ENCODE measurements at places on chromosomes 7 and 10.

DNA sequence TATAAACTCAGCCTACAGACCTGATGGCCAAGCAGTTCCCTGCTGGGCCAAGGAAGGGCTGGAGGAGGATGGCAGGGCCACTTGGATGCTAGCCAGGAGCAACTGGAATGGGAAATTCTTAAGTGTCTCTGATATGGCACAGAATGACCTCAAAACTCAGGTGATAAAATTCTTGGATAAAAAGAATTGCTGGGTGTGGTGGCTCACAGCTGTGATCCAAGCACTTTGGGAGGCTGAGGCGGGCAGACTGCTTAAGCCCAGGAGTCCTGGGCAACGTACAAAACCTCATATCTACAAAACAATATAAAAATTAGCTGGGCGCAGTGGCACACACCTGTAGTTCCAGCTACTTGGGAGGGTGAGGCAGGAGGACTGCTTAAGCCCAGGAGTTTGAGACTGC lies 14.0 kb upstream of the PKD1L1 start:
- DNase-seq, result no peak

- DNase-seq, result no peak
Observed at GRCh38 chr7:4297165-4297917, 384.8 kb upstream of the FOXK1 start.

DNA sequence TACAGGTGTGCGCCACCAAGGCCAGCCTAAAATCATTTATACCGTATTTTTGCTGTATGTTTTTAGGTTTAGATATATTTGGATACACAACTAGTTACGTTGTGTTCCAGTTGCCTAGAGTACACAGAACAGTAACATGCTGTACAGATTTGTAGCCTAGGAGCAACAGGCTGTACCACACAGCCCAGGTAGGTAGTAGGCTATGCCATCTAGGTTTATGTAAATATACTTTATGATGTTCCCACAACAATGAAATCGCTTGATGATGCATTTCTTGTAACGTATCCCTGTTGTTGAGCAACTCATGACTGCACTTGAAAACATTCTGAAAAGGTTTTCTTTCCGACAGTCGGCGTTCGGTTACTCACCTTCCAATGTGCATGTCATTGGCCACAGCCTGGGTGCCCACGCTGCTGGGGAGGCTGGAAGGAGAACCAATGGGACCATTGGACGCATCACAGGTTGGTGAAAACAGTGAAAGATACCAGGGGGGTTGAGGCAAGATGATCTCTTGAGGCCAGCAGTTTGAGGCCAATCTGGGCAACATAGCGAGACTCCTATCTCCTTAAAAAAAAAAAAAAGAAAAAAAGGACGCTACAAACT lies 7.7 kb downstream of the PNLIP start:
- DNase-seq, result no peak

GRCh38 chr10:33325929-33326328 lies 8.5 kb downstream of the NRP1 start:
- no peak for DNase-seq

DNA sequence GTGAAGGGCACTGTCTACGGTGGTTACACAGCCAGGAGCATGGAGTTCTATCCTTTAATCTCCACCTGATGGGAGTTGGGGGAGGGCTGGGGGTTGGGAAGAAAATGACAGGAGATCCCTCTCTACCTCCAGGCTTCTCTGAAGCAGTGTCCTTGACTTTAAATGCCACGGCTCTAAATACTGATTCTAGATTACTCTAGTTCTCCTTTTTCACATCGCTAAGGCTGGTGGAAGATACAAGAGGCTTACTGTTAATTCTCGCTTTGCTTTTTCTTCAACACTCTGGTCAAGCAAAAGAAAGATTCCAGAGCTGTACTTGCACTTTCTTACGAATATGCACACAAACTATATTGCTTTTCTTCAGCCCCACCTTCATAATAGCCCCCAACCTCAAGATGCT lies 30.5 kb downstream of the ARL3 start:
- no peak for DNase-seq

All from stimulated activated CD4-positive, alpha-beta T cell treated with anti-CD3 and anti-CD28 coated beads, TNF-alpha, amount 100 ng/mL, for 4 hours (primary cell).